Aortic smooth muscle cell (primary cell): ENCODE measurements at places on chromosomes 1 and 21. TPM values are rescaled to one million over a fixed set of nuclear protein-coding genes. Genes with fewer than 3 reads are reported as not detected.

Gene TRIM17
- 0.12 and 0.13 TPM in 2 replicates for total RNA-seq

Gene ITLN2
- total RNA-seq, result not detected in 2 replicates

Gene AMY1B
- total RNA-seq, result not detected in 2 replicates

Gene SERTAD4
- 3.4 and 5.9 TPM in 2 replicates for total RNA-seq

Gene GON4L
- 28.7 and 34.8 TPM in 2 replicates for total RNA-seq

Gene SPRR1A
- total RNA-seq, result not detected in 2 replicates

Gene ERRFI1
- 85.6 and 178 TPM in 2 replicates for total RNA-seq

Gene GRHL3
- 0.19 TPM in 1 of 2 replicates, not detected in the other for total RNA-seq

Gene UAP1
- total RNA-seq, result 118 and 132 TPM in 2 replicates

Gene LMOD1
- 25.8 and 61.5 TPM in 2 replicates for total RNA-seq

Gene BOLA1
- total RNA-seq, result 7.3 and 9.1 TPM in 2 replicates

Gene OR10J1
- not detected in 2 replicates for total RNA-seq

Gene HLX
- 4.0 and 4.2 TPM in 2 replicates for total RNA-seq

Gene OR2T11
- not detected in 2 replicates for total RNA-seq

Gene RIPK4
- 40.5 and 46.8 TPM in 2 replicates for total RNA-seq

Gene ST6GALNAC5
- 0.40 and 1.1 TPM in 2 replicates for total RNA-seq

Gene A3GALT2
- not detected in 2 replicates for total RNA-seq

Gene TMEM54
- total RNA-seq, result 13.7 and 20.3 TPM in 2 replicates

Gene DNAH14
- total RNA-seq, result 0.13 and 0.31 TPM in 2 replicates
